ENCODE measurements at places on chromosomes 3 and 15. TPM values are rescaled to one million over a fixed set of nuclear protein-coding genes. Genes with fewer than 3 reads are reported as not detected.

The C3orf62 gene
- 0.67 TPM for total RNA-seq

The ARL6IP5 gene
- total RNA-seq = 109 TPM

The TRAT1 gene
- not detected for total RNA-seq

The GOLGA8O gene
- not detected for total RNA-seq

The ARPP21 gene
- not detected for total RNA-seq

The ITIH1 gene
- total RNA-seq = not detected

The CADPS gene
- not detected for total RNA-seq

The FHIT gene
- total RNA-seq = 0.10 TPM

The ZBED2 gene
- not detected for total RNA-seq

The NEK10 gene
- 8.4 TPM for total RNA-seq

The ZNF35 gene
- 15.3 TPM for total RNA-seq

The GOLGA8N gene
- 0.50 TPM for total RNA-seq

The ACTRT3 gene
- total RNA-seq = 2.9 TPM

The PRICKLE2 gene
- total RNA-seq = 6.9 TPM

The TUSC7 gene
- not detected for total RNA-seq

The FILIP1L gene
- 29.0 TPM for total RNA-seq

The MINAR1 gene
- total RNA-seq = 0.09 TPM

The NME9 gene
- total RNA-seq = not detected

The SPINK8 gene
- total RNA-seq = not detected

The PCOLCE2 gene
- 6.7 TPM for total RNA-seq

The CASR gene
- not detected for total RNA-seq

The OR5K2 gene
- total RNA-seq = not detected

The GPR15 gene
- not detected for total RNA-seq

The TBC1D23 gene
- 57.0 TPM for total RNA-seq

The CIP2A gene
- total RNA-seq = 75.9 TPM

The GXYLT2 gene
- 6.0 TPM for total RNA-seq

The SLC24A5 gene
- not detected for total RNA-seq

The GABRB3 gene
- not detected for total RNA-seq

The NGLY1 gene
- total RNA-seq = 34.5 TPM

Measured in A172 (cell line).